ENCODE measurements at places on chromosomes 2 and 18.

DNA sequence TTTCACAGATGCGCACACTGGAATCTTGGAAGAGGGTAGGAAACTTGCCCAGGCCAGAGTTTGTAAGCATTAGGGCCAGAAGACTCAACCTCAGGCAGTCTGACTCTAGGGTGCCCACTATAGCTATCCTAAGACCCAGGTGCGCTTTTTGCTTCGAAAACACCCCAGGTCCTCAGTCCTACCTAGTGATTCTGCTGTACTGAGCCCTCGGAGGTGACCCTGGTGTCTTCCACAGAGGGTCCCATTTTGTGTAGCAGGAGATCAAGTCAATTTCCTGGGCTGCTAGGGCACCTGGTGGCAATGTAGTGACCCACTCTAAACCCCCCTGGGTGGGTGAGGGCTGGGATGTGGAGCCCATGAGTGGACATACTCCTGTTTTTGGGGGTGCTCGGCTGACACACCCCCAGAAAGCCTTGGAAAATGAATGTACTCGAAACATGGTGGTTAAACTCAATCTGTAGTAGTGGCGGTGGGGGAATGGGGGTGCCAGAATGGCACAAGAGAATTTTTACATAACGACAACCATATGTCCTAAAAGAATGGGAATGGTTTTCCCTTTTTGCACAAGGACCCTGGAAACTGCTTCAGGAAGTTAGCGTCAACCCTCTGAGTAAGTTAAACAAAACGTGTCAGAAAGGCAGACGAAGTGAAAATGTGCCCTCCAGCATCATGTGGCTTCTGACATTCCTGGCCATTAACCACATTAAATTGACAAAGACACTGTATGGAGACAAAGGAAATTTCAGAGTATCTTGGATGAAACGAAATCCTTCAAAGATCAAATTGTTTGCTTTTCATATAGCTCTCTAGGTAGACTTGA is 218.0 kb upstream of the COPS8 start:
- DNase-seq, result no peak

DNA sequence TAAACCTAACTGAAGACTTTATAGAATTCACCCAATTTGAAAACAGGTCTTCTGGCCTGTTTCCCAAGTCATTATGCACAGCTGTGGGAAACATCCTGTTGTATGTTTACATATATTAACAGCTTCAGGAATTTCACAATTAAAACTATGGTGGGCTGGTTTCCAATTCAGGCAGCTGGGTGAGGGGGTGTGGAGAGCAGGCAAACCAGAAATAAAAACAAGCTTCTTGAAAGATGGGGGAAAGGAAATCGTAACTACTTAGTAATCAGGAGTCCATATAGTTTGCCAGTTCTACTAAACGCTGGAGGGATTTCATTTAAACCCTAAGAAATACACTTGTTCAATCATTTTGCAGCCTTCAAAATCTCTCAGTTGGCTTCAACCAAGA is 22.8 kb downstream of the ATP8B1 start:
- peak; percentile 50 for DNase-seq

DNA sequence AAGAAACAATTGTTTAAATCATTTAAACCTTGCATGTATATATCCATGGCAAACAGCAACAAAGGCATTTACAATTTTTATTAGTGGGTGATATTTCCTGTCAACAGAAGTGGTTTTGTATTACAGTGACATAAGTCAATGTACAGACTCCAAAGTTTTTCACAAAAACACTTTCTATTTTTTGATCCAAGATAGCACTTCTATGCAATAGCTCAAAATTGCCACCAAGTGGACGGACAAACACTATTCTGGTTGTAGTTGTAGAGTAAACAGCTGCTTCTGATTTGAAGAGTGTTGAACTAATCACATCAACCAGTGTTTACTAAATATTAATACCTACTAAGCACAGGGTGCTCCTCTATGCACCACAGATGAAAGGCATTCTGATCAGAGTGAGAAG is 421.4 kb downstream of the NCKAP5 start:
- DNase-seq, result no peak

DNA sequence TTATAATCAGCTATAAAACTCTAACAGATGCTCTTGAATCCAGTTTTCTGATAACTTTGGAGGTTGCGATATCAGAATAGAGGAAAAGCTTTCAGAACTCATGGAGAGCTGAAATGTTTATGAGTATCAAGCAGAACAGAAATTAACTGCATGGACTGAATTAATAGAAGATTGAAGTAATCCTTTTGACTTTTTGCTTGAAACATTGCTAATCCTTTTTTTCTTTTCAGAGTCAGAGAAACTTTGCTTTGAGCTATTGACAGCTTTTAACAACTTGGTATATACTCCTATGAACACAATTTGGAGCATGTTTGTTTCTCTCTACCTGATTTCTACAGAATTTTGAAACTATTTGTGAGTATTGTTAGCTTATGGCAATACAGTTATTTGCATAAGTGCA is 1254.8 kb downstream of the LRP1B start:
- DNase-seq, result no peak

- no peak for DNase-seq
Measured at GRCh38 chr2:166786707-166787106, 101.6 kb upstream of the XIRP2 start.

- no peak for DNase-seq
Measured at GRCh38 chr2:31660812-31661335, 80.1 kb upstream of the SRD5A2 start.

DNA sequence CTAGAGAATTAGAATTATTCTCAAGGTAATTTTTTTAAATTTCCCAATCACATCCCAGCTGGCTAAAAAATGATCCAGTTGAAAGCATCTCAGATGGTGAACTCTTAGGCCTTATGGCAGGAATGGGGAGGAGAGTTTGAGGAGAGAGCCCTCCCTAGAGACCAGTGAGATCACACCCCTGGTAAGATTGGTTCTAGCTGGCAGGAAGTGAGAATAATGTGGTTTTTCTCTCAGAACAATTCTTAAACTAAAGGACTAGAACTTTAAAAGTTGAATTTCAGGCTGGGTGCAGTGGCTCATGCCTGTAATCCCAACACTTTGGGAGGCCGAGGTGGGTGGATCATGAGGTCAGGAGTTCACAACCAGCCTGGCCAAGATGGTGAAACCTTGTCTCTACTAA is 120.2 kb downstream of the MYO3B start:
- no peak for DNase-seq

DNA sequence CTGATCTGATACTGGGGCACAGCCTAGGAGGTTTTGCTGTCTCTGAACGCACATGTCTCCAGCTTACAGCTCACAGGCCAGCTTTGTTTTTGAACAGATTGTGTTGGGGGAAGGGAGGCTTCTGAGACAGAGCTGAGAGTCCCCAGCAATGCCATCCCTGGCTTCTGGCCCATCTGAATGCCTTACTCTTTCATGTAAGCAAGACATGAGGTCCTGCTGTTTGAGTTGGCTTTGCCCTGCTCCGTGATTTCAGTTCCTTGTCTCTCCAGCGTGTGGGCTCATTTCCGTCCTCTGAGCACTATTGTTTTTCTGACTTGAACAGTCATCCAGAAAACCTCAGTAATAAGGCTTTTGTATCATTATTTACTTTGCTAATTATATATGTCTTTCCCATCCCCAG is 194.9 kb upstream of the TNP1 start:
- peak; percentile 83 for DNase-seq

GRCh38 chr18:7514796-7515440 is 52.2 kb upstream of the PTPRM start:
- no peak for DNase-seq

DNA sequence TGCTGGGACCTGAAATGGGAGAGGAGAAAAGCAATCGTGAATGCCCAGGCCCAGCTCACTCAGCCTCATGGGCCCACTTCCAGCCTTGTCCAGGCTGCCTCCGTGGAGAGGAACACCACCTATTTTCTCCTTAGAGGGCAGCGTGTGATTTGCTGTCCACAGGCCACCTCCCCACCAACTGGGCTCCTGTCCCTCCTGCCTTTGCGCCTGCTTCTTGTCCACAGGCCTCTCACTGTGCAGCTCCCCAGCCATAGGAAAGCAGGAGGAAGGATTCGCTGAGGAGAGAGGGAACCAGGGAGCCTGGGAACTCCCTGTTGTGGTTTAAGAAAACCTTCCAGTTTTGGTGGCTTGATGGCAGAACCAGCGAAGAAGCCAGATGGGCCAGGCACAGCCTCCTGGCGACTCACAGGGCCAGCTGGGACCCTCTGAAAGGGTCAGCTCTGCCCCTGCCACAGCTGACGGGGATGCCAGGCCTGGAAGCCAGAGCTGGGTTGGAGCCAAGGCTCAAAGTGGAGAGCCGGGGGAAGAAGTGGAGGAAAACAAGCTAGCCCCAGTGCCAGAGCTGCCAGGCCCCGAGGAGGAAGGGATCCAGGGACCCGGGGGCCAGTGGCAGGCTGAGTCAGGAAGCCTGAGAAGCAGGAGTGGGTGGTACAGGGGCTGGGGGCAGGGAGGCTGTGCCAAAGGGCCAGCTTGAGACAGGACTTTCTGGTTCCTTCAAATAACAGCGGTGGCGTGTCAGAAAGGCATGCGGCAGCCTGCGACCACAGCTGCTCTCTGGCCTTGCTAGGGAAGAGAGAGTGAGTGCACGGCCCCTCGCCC is 9.9 kb downstream of the TMBIM1 start:
- no peak for DNase-seq

GRCh38 chr18:43322132-43322531 is 44.8 kb upstream of the SYT4 start:
- DNase-seq, result no peak

DNA sequence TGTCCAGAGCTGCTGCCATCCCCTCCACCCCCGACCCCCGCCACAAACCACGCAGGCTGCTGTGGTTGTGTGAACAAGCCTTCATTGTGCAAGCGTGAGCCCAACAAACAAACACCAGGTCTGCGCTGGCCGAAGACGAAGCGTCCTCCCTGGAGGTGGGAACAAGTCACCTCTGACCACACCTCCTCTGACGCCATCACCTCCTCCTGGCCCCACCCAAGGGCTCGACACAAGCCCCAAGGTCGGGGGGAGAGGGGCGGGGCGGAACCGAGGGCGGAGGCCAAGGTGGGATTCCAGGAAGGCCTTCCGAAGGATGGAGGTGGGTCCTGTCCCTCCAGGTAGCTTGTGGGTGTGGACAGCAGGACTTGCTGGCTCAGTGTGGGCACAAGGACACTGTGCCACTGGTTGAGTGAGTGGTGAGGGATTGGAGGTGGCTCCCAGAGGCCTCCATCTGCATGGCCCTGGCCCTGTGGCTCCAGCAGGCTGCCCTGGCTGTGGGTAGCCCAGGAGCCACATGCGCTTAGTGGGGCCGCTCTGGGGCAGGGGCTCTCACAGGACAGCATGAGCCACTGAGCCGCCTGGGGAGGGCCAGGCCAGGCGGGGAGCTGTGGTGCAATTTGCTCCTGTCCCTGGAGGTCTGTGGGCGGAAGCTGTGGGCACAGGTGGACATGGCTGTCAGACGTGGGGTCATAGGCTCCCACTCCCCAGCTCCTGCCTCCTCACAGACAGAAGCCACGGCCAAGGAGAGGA is 7.4 kb upstream of the GPR17 start:
- DNase-seq, result no peak

DNA sequence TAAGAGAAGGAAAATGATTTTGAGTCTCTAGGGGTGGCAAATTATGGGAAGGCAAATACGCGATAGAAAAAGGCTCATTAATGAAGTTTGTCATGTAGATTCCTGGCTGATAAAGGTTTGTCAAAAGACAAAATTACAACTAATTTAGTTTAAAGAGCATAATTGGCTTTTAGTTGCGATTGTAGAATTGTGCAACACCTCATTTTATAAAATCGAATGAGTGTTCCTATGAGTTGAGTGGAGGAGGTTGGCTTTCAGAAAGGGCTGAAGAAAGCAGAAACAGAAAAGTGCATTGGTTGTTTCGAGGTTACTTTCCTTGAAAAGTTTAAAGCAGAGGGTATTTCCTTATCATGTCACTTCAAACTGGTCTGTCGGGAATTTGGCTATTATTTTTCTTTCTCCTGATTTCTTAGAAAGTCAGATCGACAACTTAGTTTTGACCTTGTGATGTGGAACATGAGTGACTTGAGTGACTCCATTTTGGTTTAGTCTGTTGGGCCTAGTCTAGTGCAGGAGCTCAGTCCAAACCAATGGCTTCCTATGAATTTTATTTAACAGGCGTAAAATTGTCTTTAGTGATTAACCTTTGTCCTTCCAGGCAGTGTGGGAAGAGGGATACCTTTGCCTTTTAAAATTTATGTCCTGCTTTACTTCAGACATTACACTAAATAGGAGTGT is 2.2 kb upstream of the PCYOX1 start:
- no peak for DNase-seq
